ENCODE measurements at places on chromosomes 11 and 22.

DNA sequence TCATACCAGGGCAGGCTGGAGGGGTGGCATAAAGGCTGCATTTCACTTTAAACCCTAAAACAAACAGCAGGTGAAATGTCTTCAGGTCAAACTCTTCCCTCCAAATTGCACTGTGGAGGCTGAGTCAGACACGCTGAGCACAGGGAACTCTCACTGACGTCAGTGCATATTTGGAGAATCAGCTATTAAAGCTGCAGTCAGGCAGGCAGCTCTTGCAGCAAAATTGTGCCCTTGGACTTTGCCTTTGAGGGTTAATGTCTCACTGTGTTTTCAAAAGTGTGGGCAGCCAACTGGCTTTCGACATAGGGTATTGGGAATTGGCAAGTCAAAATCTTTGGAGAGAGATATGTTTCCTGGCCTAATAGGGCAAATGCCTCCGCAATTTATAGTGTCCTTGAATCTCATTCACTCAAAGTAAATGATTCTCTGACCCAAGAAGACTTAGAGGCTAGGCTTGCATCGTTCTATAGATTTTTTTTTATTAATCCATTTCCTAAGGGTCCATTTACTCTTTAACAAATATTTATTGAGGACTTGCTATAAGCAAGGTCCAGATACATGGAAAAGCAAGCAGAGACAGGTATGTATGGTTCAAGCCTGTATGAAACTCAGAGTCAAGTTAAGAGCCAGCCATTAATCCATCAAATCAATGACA is 27.7 kb upstream of the SMCO4 start:
- no peak for DNase-seq

DNA sequence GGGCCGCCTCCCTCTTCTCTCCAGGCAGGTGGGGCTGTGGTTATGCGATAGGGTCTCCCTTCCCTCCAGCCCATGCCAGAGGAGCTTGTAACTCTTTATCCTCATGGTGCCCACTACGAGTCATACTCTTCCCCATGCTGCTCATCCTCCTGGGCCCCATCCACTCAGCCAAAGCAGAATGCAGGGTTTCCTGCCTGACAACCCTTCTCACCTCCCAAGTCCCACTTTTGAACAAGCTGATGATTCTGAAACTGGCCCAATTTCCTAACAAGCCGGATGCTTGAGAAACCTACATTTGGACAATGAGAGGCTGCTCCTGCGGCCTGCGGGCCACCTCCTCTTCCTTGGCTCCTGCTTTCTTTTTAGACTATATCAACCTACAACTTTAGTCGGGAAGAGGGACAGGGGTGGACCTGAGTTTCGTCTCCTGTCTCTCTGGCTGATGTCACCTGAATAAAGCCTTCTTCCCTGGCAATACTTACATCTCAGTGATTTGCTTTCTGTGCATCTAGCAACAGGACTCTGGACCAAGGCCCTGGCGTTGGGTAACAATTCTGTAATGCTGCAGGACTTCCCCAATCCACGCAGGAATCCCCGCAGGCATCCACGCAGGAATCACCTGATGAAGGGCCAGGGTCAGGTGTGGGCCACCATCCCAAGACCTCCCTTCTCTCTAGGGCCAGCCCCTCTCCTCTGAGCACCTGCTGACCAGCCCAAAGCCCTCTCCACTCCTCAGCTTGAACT is 1.5 kb upstream of the NDUFS8 start:
- DNase-seq = no peak

GRCh38 chr11:103327721-103328120 is 218.5 kb downstream of the DYNC2H1 start:
- no peak for DNase-seq

- DNase-seq = no peak
These were observed 1.9 kb downstream of the KCTD17 start for GRCh38 chr22:37053310-37054055.

DNA sequence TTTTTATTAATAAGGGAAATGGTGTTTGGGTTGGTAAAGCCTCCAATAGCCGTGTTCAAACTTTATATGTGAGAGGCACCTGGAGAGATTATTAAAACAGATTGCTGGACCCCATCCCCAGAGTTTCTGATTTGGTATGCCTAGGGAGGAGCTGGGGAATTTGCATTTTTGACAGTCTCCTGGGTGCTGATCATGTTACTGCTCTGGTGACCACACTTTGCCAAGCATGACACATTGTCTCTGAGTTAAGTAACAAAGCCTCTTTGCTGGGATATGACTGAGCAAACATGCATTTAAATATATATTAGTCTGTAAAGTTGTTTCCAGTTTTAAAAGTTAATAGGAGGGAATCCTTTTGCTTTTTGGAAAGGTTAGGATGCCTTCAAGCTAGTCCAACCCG is 140.4 kb downstream of the NAV2 start:
- no peak for DNase-seq

All from NCI-H2171 (cell line).